Osteoblast (primary cell): ENCODE measurements at places on chromosomes 3 and 15.

DNA sequence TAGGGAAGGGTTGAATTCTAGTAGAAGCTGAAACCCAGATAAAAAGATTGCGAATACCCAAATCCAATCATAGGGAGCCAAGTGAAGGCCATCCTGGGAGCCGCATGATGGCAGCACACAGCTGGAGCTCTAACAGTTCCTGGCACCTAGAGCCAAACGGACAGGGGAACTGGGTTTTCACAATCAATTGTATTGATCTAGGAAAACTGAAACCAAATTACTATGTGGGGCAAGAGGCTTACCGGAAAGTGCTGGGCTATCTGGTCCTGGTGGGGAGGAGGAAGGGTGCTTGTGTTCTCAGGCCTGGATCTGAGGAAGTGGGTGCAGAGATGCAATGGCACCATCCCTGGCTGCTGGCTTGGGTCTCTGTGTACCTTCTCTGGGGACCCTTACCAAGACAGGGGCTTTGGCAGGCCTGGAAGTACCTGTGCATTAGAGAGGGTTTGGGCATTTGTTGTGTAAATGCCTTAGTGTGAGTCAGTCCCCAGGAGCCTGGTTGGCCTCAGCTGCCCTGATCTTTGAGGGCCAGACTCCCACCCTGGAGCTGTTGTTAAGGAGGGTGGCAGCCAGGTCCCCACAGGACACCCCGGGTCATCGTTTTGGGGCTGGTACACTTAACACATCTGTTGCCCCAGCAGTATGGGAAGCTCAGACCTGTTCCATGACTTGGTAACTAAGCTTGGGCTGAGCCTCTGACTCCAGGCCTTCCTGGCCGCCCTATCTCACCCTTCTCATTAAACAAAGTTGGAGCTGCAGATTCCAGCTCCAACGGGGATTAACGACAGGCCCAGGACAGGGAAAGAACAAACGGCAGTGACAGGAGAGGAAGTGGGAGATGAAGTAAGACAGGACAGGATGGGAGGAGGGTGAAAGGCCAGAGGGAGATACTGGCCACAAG, 8.9 kb upstream of the FURIN start:
- DNase-seq: peak; percentile 50

- no peak for DNase-seq
Observed at GRCh38 chr15:70278644-70279043, 180.9 kb upstream of the TLE3 start.

GRCh38 chr15:33985751-33986150, 17.5 kb downstream of the CHRM5 start:
- no peak for DNase-seq

DNA sequence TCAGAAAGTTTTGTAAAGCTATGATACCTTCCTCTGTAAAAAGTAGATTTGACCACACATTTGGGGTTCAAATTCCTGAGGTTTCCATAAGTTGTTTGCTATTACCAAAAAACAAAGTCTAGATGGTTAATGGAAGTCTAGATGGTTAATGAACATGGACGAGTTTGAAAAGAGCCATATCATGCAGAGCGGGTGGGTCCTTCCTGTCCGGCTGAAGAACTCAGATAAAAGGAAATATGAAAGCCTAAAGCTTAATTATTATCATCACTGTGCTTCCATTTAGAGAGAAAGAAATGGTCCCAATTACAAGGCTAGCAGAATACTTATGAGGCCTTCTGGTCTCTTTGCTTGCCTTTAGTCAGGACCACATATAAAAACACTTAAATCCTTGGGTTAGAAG, 132.1 kb upstream of the SATB1 start:
- no peak for DNase-seq

DNA sequence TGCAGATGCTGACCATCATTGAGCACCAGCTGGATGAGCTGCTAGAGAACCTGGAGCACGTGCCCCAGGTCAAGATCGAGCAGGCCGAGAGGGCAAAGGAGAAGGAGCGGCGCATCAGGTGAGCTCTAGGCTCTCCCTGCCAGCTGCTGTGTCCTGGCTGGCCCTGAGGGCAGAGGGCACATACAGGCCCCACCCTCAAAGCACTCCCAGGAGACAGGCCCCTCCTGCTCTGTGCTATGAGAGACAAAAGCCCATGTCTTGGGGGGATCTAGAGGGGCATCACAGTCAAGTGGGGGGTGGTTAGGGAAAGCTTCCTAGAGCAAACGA, 39.5 kb downstream of the CFAP100 start:
- no peak for DNase-seq

DNA sequence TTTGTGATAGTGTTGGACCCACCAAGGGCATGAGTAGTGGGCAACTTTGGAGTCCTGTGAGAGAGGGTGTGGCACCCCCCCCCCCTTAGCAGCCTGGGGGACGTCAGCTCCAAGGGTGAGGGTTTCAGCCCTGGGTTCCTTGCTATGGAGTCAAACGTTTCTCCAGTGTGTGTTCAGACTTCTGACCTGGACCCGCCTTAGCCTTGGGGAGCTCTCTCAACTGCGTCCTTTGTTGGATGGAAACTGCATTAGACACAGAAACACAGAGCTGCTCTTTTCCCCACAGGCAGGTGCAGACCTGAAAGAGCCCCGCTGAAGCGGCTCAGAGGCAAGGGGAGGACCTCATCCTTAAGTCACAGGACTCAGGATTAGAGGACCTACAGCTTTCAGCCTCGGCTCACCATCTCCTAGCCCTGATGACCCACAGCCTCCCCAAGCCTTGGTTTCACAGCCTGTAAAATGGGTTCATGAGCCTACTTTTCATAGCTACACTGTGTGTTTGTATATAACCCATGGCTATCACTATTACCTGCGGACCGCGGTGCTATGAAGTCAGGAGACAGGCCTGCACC, 19.9 kb downstream of the ZNF710 start:
- DNase-seq: no peak

DNA sequence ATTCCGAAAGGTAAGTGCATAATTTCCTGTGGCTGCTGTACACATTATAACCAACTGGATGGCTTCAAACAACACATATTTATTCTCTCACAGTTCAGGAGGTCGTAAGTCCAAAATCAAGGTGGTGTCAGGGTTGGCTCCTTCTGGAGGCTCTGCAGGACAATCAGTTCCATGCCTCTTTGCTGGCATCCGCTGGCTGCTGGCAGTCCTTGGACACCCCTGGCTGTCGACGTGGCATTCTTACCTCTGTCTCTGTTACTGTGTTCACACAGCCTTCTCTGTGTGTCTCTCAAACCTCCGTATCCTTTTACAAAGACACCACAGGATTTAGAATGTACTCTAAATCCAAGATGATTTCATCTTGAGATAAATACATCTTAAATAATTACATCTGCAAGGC, 398.8 kb upstream of the ATP10A start:
- no peak for DNase-seq

GRCh38 chr3:72657666-72658065, 190.6 kb downstream of the SHQ1 start:
- DNase-seq: no peak

GRCh38 chr3:186171521-186171920, 62.6 kb upstream of the ETV5 start:
- no peak for DNase-seq

DNA sequence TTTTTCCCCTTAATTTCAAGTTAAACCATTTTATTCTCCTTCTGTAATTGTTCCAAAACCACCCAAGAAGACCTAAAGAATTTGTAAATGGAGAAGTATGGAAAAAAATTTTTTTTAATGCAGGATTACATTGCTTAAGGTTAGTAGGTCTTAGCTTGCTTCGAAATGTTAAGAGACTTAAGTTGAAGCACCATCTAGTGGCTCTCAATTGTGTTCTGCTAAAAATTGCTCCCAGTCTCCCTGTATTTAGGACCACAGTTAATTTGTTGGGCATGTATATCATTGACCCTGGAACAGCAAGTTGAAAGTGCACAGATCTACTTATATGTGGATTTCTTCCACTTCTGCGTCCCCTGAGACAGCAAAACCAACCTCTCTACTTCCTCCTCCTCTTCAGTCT, 32.4 kb downstream of the CD200R1L start:
- DNase-seq: no peak

GRCh38 chr3:77546246-77546645, 506.3 kb downstream of the ROBO2 start:
- no peak for DNase-seq

- DNase-seq: peak; percentile 83
Observed at GRCh38 chr15:23035964-23036566, 3.3 kb downstream of the TUBGCP5 start.

DNA sequence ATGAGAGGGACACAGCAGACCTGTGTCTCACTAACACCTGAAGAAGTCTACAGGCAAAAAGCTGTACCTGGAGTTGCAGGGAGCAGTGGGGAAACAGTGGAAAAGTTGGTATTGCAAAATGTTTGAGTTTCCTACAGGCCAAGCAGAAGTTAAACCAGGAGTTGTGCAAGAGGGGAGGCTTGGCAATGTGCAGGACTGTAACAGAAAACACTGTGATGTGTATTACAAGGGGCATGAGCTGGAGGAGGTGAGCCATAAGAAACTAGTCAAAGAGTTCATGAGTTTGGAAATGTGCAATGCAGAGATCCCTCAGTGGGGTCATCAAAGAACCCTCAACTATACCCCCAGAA, 47.1 kb upstream of the SERPINI2 start:
- no peak for DNase-seq

GRCh38 chr3:76694063-76694462, 345.8 kb upstream of the ROBO2 start:
- no peak for DNase-seq

GRCh38 chr3:185649414-185649813, 63.3 kb downstream of the SENP2 start:
- DNase-seq: peak; percentile 60
